ENCODE measurements at places on chromosomes 3 and 15.

DNA sequence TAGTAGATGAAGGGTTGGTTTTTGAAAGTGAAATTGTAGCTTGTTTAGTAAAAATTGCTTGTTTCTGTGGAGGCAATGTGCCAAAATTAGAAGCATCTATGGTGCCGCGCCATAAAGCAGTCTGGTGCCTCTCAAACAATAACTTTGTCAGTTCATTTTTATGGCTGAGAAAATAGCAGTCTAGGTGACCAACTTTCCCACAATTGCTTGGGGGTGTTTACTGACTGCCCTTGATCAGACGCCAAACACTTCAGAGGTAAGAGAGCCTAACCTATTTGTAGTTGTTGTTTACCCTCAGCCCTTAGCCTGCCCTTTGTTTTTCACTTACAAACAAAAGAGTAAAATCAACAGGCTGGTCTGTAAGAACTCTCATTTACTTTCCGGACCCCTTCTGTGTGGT, 174.5 kb downstream of the FNDC3B start:
- DNase-seq, result peak; percentile 65

DNA sequence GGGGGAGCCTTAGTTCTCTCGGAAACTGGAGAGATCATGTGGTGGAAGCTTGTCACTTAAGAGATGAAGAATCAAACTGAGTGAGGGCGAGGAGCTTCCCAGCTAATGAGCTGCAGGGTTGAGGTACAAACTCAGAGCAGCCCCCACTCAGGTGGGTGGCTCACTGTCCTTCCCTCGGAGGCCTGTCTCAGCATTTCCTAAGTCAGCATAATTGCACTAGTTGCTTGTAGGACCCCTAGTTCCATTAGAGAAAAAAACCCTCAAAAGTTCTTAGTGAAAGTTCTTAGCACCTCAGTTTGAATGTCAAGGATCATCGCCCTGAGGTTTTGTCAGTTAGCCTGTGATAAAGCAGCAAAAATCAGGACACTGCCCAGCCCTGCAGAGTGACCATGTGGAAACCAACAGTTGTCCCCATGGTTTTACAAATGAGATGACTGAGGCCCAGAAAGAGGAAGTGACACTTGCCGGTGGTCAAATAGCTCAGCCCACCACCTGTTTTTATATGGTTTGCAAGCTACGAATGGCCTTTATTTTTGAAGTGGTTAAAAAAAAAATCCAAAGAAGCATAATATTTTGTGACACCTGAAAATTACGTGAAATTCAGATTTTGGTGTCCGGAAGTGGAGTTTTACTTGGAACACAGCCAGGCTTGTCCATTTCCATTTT, 11.9 kb downstream of the SMAD6 start:
- DNase-seq, result no peak

GRCh38 chr3:11391174-11391879, 119.1 kb downstream of the ATG7 start:
- no peak for DNase-seq

DNA sequence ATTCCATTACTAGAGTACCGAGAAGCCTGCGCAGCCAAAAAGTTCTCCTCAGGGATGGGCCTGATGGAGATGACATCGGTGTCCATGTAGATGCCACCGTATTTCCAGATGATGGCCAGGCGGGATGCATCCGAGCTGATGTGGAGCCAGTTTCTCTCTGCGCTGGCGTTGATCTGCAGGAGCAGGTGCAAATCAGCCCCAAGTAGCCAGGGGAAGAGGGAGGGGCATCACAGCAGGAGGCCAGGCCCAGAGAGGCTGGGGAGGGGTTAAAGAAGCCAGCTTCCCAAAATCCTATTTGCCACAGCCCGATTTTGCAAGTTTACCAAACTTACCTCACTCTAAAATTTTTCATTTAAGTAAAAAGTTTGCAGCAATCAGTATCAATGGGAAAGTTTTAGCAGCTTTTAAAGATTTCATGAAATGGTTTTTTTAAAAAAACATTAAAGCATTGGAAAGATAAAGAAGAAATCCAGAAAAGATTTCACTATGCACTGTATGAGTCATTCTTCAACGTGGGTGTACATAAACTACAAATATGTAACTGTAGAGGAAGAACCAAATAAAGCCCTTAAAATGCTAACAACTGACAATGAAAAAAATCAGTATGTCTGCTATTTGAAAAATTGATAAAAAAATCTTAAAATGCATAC, 7.4 kb downstream of the A4GNT start:
- DNase-seq, result no peak

DNA sequence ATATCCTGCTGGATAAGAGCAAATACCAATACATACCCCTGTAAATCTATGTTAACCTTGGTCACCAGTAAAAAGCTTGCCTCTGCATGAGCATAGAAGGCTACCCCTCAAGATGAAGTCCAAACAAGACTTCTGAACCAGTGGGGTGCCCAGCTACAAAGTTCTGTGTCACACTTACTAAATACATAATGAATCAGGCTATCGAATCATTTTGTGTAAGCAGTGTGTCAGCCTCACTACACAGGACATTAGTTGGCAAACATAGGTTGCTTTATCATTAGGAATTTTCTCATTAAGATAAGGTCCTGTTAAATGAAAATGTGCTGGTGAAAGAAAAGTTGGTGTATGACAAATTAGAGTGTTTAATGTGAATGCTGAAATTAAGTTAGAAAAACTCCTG, 452.0 kb downstream of the MFSD1 start:
- DNase-seq, result no peak

- DNase-seq, result no peak
These were observed 11.4 kb downstream of the CCDC14 start for GRCh38 chr3:123949641-123950040.

DNA sequence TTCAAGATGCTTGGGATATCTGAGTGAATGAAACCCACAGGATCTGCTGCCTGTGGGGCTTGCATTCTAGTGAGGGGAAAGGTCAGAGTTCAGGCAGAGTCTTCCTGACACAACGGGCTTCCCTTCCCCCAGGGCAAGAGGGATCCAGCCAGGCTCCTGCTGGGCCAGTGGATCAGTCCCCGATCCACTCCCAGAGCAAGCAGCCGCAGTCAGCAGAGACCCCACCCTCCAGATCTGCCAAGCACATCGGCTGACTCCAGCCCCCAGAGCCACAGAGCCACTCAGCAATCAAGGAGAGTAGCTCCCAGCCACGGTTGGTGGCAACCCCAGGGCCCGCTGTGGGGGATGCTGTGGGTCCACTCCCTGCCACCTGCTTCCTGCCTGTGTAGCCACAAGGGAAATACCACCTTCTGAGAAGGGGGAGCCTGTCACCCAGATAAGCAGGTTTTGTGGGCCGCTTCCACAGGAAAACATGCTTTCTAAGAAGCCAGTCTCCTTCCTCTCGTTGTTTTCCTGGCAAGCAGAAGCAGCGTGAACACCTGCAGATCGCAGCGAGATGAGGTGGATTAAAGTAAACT, 44.9 kb downstream of the CPN2 start:
- DNase-seq, result peak; percentile 75
